ENCODE measurements at places on chromosomes 13 and 19.

- DNase-seq: no peak
These were observed 5.7 kb downstream of the DNAJB1 start for GRCh38 chr19:14512406-14512961.

GRCh38 chr13:22933571-22934181, 247.1 kb upstream of the SGCG start:
- DNase-seq: no peak

DNA sequence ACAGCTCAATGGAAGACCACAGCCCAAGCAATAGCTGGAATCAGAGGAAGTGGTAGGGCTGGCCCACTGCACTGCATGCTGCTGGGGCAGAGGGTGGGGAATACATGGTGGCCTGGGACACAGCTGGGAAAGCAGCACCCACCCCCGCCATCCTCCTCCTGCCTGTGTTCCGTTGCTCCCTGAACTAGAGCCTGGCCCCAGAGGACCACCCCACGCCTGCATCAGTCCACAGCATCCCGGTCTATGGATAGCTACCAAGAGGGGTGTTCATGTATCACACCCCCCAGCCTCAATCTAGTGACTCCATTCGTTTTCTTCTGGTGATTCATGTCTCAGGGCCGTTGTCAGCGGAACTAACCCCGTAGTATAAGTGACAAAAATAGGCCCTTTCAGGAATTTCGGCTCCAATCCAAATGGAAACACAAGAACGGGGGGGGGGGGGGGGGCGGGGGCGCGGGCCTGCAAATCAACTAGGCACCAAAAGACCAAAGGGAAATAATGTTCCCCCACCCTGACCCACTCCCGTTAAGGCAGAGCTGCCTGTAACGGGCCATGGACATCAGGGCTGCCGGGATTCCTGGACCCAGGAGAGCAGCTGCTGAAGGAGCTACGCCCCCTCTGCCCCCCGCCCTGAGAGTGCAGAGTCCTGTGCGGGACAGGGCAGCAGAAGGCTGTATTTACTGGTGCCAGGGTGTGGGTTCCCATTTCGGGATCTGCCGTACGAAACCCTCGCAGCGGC, 18.9 kb upstream of the EPHX3 start:
- DNase-seq: no peak

DNA sequence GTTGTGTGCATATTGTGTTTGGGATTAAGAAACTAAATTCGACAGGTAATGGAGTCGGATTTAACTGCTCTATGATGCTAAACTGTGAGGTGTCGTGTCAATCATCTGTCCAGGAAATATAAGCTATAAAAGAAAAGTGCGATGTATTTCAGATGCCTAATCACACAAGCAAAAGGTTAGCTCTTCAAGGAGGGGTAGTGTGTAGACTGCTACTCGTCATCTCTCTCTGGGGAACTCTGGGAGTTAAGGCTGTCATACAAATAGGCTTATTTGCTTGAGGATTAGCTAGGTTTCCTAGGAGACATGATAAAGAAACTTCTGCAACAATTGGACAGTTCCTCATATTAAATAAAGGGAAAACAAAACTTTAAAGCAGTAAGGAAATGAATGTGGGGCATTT, 462.1 kb downstream of the OLFM4 start:
- DNase-seq: no peak

GRCh38 chr19:7924241-7924640, 1.7 kb downstream of the CTXN1 start:
- DNase-seq: no peak

- DNase-seq: no peak
These were observed 40.0 kb upstream of the F7 start for GRCh38 chr13:113065406-113066141.

DNA sequence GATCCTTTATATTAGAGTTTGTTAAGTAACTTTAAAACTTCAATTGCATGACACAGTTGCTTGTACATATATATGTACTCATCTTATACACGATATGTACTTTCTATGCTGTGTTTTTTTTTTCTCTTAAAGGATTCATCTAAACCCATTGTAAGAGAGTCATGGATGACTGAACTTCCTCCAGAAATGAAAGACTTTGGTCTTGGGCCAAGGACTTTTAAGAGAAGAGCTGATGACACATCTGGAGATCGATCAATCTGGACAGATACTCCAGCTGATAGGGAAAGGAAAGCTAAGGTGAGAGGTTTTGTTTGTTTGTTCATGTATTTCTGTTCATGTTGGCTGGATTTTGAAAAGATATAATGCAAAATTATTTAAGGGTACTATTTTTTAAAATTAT, 26.0 kb downstream of the GPALPP1 start:
- no peak for DNase-seq

DNA sequence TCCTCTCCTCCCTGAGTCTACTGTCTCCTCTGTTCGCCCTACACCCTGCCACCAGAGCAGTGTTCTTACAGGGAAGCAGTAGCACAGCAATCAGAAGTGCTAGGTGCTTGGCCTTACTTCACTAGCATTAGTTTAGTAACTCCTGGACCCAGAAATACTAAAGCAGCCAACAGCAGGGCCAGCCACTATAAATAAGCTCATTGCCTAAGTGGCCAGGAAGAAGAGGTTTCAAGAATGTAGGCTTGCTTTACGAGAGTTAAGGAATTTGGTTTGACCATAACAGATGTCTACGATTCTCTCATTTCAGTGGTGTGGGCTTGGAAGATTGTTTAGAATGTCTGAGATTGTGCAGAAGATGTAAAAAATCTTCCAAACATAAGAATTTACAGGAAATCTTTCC, 103.3 kb downstream of the ZAR1L start:
- no peak for DNase-seq

- no peak for DNase-seq
These were observed 242.1 kb downstream of the DACH1 start for GRCh38 chr13:71624653-71625600.

GRCh38 chr13:41827507-41828213, 133.2 kb downstream of the VWA8 start:
- no peak for DNase-seq

DNA sequence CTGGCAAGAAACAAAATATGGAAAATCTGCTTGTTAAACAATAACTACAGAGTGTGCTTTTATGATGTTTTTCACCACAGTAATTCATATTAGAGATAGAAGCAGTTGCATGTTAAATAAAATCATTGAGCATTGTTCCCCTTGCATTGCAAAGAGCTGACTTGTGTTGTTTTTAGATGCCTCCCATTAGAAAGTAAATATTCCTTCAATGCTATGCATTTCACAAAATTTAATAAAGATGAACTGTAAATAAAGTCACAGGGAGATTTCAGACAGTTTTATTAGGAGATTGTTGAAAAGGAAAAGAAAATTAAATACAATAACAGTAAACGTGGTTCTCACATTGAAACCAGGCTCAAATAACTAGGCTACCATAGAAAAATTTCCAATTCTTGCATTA, 429.3 kb downstream of the DACH1 start:
- no peak for DNase-seq

DNA sequence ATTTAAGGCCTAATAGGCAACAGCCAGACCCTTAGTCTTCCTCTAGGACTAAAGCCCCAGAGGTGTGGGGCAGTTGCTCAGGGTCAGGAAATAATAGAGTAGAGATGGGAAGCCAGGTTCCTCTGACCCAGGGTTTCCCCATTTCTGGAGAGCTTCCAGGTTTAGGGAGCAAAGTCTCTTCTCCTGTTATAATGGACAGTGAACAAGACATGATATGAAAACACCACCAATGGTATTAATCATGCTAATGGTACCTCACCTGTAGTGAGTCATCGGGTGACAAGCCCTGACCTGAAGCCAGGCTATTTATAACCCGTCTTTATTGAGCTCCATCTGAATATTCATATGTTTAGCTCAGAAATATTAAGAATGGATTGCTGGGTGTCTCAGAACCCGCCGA, 24.6 kb downstream of the BICRA start:
- DNase-seq: no peak

GRCh38 chr19:23440791-23441190, 45.5 kb upstream of the ZNF91 start:
- DNase-seq: no peak

GRCh38 chr13:78845656-78846365, 186.9 kb upstream of the OBI1 start:
- DNase-seq: no peak

GRCh38 chr19:20423381-20424197, 142.0 kb downstream of the ZNF737 start:
- no peak for DNase-seq

DNA sequence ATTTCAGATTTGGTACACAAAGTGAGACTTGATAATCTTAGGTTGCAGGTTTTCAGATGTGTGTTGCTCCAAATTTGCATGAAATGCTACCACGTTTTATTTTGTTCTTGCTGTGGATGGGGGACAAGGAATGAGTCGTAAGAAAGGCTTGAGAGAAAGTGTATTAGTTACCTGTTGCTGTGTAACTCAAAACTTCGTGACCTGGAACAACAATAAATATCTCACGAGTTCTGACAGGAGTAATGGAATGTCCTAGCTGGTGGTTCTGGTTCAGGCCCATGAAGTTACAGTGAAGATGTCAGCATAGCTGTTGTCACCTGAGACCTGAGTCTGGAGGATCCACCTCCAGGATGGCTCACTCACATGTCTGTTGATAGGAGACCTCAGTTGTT, 1.2 kb downstream of the ZNF8 start:
- no peak for DNase-seq

- no peak for DNase-seq
These were observed 141.0 kb downstream of the RAP2A start for GRCh38 chr13:97574926-97575325.

DNA sequence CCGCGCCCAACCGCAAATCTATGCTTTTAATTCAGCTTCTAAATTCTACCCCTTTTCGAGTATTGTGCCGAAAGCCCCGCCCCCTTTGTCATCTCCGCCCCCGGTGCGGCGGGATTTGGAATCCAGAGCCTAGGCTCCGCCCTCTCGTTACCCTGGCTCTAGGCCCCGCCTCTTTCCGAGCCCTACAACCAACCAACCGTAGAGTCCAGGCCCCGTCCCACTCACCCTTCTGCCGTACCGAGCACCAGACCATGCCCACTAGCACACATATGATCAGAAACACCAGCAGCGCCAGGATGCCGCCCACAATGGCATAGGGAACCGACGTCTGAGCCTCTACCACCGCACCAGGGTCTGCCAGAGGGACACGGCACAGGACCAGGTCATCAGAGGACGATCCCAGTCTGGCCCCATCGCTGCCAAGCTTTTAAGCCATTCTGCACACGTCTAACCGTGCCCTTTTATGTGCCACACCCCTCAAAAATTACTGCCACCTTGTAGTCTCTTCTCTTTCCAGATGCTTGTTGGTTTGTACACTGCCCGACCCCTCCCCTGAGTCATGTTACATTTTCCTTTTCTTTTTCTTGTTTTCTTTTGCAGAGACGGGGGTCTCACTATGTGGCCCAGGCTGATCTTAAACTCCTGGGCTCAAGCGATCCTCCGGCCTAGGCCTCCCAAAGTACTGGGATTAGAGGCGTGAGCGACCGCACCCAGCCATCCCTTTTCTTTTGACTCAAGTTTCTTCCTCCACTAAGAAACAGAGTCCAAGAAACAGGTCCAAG, 4.7 kb upstream of the ZNF428 start:
- no peak for DNase-seq

DNA sequence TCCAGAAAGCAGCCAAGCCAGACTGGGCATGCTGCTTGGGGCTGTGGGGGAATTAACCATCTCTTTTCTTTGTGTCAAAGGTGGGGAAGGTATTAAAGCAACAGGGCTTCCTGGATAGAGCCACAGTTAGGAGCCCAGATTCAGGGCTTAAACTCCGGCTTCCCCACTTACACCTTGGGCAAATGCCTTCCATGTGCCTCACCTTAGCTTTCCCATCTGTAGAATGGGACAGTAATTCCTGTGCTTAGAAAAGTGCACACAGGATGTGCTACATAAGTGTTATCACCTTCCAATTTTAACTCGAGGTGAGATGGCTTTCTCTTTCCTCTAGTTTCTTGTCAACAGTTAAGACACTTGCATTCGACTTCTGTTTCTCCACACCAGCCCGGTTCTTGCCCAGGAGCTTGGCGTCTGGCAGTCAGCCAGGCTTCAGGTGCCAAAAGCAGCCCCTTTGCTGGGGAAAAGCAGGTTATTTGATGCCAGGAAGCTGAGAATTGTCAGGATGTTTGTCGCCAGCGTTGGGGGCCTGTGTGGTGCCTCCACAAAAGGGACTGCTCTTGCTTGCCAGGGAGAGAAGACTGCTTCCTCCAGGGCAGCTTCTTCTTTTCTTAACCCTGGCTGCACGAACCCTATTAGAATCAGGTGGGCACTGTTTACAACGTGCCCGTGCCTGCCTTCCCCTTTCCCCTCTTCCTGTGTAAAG, 79.2 kb downstream of the SIPA1L3 start:
- no peak for DNase-seq

DNA sequence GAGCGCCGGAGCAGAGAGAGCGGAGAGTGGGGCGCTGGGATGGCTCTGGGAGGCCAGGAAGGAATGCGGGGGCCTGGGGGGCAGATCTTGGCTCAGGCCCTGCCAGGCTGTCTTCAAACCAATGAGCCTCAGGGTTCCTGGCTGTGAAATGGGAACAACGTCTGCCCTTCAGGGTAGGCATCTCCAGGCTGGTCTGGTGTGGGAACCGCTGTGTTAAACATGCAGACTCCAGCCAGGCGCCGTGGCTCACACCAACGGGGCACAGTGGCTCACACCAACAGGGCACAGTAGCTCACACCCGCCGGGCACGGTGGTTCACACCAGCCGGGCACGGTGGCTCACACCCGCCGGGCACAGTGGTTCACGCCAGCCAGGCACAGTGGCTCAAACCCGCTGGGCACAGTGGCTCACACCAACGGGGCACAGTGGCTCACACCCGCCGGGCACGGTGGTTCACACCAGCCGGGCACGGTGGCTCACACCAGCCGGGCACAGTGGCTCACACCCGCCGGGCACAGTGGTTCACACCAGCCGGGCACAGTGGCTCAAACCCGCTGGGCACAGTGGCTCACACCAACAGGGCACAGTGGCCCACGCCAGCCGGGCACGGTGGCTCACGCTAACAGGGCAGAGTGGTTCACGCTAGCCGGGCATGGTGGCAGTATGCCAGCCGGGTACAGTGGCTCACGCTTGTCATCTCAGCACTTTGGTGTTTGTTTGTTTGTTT, 40.1 kb downstream of the EFNA2 start:
- no peak for DNase-seq
